Left lung (tissue), 14 donors: ENCODE measurements at places on chromosomes 16 and 17. TPM values are rescaled to one million over a fixed set of nuclear protein-coding genes. Genes with fewer than 3 reads are reported as not detected.

The PRR35 gene
- not detected for total RNA-seq

The SPATA22 gene
- 0.26 TPM for total RNA-seq

The ANKS4B gene
- not detected for total RNA-seq

The CACNA1H gene
- total RNA-seq = 7.0 TPM

The TBX2 gene
- total RNA-seq = 119 TPM

The PRCD gene
- 1.3 TPM for total RNA-seq

The GFAP gene
- total RNA-seq = not detected

The CIAO2B gene
- total RNA-seq = 82.5 TPM

The C16orf46 gene
- 0.67 TPM for total RNA-seq

The ELMO3 gene
- total RNA-seq = 21.2 TPM

The KRTAP9-8 gene
- not detected for total RNA-seq

The NHERF2 gene
- 186 TPM for total RNA-seq

GRCh38 chr17:77332981-77333685 is 192.4 kb downstream of the SEC14L1 start:
- DNase-seq = peak; percentile 27

- peak; percentile 34 for DNase-seq
These were observed 166.6 kb upstream of the CIBAR2 start for GRCh38 chr16:85278839-85279238.

GRCh38 chr16:17529982-17530760 is 59.4 kb upstream of the XYLT1 start:
- DNase-seq = no peak

DNA sequence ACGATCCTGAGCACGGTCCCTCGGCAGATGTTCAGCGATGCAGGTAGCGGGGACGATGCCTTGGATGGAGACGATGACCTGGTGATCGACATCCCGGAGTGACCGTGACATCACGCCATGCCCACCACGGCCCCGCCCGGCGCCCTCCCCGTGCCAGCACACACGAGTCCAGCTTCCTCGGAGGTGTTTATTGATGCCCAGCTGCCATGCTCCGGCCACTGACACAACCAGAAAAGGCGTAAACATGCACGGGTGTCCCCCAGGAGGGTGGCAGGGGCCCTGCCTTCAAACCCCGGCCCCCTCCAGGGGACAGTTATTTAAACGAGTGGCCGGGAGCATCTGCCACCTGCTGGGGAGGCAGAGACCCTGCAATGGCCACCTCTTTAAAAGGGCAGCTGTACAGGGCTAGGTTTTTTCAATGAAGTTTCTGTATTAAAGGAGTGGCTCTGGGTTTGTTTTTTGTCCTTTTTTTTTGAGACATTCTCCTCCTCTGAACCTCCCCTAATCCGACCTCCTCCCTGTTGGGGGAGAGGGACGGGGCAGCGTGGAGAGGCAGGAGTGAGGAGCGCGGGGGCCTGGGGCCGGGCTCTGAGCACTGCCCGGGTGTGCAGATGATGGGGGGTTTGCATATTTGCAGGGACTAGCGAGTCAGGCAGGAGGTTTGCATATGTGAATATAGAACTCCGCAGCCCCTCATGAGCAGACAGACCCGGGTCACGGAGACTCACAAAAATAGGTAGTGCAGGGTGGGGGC is 5.3 kb downstream of the DOC2A start:
- no peak for DNase-seq

DNA sequence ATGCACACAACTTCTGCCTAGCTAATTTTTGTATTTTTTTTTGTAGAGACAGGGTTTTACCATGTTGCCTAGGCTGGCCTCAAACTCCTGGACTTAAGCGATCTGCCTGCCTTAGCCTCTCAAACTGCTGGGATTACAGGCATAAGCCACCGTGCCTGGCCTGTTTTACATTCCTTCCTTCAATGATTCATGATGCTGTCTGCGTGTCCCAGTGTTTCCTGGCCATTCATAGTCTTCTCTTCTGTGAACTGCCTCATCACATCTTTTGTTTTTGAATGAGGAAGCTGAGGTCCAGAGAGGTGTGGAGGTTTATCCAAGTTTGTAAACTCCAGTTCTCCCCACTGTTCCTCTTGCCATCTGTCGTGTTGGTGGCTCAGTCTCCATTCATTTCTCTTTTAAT is 64.5 kb upstream of the MED9 start:
- DNase-seq = no peak

DNA sequence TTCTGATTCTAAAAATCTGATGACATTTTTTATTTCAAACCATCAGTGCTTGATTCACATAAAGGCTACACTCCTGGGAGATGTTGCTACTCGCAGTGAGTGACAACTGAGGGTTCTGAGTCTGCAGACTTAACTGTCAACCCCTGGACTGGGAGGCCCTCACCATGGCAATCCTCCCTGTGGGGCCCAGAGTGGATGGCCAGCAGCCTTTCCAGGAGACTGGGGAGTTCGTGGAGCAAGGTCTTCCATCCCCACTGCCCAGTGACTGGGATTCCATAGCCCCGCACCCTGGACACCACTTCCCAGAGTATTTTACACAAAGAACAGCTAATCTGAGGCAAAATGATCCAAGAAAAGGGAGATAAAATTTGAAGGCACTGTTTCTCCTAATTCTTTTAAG is 59.3 kb downstream of the CREBBP start:
- DNase-seq = no peak

DNA sequence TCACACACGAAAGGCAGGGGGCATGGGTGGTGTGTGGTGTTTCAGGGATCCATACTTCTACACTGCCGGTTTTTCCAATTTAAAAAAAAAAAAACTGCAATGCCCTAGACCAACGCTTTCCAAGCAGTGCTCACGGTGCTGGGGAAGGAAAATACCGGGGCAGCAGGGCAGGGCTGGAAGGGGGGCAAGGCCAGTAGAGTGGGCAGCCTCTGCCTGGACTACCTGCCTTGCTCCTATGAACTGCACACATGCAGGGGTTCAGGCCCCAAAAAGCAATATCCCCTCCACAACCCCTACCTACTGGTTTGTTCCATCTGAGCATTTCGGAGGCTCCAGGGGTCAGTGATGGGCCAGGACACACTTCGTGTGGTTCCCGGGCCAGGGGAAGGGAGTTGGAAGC is 29.4 kb downstream of the RPH3AL start:
- DNase-seq = no peak

GRCh38 chr17:79657861-79658810 is 47.3 kb upstream of the RBFOX3 start:
- no peak for DNase-seq

DNA sequence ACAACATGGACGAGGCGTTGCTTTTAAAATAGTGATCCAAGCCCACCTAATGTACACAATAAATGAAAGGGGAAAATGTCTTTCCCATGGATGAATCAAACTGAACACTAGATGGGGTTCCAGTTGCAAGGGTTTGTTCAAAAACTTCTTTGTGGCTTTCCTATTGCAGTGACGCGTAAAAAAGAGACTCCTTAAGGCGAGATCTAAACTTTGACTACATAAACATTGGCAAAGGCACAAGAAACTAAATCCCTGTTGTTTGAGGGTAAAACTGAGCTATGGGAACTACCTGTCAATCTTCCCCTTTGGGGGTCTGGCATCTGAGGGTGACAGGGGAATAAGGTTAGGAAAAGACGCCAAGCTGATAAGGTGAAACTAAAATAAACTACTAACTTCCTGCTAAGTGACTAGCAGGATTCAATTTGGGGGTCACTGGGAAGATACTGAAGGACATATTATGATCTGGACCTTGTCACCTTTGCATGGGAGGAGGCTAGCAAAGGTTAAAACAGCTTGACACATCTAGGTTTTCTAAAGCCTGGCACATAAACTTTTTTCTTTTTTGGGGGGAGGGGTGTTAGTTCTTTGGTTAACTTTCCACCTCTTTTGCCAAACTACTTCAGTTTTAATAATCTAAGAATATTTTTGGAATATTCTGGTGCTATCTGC is 4.7 kb downstream of the SALL1 start:
- no peak for DNase-seq

GRCh38 chr16:2701713-2702437 is 18.1 kb downstream of the PRSS27 start:
- no peak for DNase-seq

DNA sequence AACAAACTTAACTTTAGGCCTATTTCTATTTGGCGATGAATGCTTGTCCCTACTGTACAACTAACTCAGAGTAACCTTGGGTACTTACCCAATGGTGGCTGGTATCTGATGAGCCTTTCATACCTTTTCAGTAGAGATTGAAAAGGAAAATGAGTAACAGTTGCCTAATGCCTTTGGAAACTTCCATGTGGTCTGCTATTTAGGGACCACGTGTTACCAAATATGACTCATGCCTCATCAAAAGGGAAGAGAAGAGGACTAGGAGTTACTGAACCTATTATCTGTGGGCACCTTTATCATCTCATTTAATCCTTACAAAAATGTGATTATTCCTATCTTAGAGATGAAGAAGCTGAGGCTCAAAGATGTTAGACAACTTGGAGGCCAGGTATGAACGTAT is 8.1 kb downstream of the MYOCD start:
- DNase-seq = no peak

GRCh38 chr17:73072219-73072962 is 20.1 kb downstream of the SLC39A11 start:
- no peak for DNase-seq

DNA sequence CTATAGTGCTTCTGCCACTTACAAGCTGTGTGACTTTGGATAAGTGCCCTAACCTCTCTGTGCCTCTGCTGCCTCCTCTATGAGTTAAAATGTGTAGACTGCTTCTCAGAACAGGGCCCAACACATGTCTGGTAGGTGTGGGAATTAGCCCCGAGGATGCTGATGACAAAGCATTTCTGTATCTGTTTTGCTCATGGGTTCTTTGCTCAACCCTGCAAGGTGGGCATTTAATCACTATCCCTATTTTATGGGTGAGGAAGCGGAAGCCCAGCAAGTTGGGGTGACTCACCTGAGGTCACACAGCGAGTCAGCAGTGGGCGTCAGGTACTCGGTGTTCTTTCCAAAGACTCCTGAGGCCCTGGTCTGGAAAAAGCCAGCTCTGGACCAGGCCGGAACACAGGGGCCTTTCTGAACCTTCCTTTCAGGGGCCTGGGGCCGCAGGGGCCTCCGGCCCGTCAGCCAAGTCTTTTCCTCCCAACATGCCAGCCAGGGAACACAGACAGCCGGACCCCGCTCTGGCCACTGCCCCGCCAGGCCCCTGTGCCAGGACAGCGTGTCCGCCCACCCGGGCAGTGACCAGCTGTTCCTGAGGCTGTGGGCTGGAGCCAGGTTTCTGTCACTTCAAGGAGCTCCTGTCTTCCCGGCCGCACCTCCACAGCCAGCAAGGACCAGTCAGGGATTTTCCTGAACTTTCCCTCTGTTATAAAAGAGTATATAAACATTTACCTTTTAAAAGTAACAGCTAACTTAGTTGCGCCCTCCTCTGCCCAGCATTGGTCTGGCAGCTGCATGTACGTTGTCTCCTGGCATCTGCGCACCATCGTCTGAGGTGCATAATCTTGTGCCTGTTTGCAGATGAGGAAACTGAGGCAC is 62.5 kb downstream of the SREBF1 start:
- DNase-seq = peak; percentile 63

GRCh38 chr17:14575471-14575953 is 274.6 kb downstream of the HS3ST3B1 start:
- DNase-seq = no peak

GRCh38 chr16:30601966-30602365 is 8.2 kb downstream of the ZNF689 start:
- DNase-seq = no peak

DNA sequence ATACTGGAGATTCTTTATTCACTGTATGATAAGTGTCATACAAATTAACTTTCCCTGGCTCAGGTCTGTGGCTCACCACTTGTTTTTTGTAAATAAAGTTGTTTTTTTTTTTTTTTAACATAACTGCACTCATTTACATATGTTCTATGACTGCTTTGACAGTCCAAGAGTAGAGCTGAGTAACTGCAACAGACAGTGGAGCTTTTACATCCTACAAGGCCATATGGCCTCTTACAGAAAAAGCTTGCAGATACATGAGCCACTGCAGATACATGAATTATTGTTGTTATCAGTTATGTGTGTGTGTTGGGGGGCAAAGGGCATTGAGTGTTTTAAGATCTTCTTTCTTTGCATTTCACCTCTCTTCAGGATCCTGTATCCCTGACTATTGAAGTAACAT is 311.7 kb downstream of the BCAS3 start:
- no peak for DNase-seq

- DNase-seq = no peak
These were observed 9.9 kb downstream of the ZFHX3 start for GRCh38 chr16:73037845-73038570.

DNA sequence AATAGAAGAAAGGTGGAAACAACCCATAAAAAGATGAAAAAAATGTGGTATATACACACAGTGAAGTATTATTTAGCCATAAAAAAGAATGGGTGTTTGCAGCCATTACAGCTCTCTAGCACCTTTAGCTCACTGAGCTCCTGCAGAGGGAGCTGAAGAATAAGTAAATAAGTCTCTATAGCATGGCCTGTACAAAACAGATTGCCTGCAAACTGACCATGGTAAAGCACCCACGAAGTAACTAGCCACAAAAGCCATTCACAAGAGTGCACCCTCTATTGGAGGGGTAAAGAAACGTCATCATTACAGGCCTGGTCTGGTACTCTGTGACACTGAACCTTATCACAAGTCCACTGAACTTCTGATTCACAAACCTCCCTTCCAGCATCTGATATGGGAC is 76.3 kb downstream of the USP32 start:
- no peak for DNase-seq

DNA sequence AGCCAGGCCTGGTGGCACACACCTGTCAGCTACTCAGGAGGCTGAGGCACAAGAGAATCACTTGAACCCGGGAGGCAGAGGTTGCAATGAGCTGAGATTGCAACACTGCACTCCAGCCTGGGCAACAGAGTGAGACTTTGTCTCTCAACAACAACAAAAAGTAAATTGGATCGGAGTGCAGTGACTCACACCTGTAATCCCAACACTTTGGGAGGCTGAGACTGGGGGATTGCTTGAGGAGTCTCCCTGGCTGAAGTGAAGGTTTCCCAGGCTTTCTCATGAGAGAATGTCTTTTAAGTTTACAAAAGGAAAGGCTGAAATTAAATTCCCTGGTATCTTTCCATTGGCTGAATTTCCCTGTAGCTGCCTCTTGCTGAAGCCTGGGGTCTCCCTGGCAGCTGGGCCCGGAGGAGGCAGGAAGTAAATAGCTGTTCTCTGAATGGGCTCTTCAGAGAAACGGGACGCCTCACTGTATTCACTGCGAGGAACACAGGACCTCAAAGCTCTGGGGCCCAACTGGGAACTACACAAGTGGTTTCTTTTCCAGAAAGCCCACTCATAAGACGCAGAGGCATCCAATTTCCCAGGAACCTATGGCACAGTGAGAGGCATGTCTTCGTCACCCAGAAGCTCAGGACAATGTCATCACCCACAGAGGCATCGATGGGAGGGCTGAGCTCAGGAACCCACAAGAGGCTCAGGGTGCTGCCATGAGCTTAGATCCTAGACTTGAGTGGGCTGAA is 77.4 kb upstream of the SMURF2 start:
- DNase-seq = peak; percentile 68

DNA sequence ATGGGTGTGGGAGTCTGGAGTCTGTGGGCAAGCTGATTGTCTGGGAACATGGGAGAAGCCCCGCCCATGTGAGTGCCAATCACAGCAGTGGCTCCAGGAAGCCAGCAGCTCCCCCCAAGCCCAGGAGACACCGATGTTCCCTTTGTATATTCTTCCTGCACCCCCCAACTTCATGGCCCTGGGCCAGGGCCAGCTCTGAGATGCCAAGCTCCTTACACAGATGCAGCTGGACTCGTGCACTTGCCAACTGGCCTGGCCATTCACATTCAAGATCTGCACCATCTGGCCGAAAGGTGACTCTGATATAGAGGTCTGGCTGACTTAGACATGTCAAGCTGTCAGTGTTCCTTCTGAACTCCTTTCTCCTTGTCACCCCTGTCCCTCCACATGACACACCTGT is 50.5 kb downstream of the CACNG5 start:
- DNase-seq = no peak
